Caco-2 (cell line): ENCODE measurements at places on chromosomes 2 and 18. TPM values are rescaled to one million over a fixed set of nuclear protein-coding genes. Genes with fewer than 3 reads are reported as not detected.

The TWIST2 gene
- total RNA-seq, result not detected in 2 replicates

The MAP3K19 gene
- total RNA-seq, result not detected in 2 replicates

- no peaks in the 10 kb centered on the region for H3K4me1 ChIP-seq
- peak within 1 kb of the TSS; percentile 87 for H3K27ac ChIP-seq
- peaks cover 2% of the 10 kb centered on the region; the same call in 1 of the 2 replicates for H3K36me3 ChIP-seq
- H3K4me3 ChIP-seq, result peak within 1 kb of the TSS; percentile 86
Measured at GRCh38 chr2:149038442-149039212, at the start of gene LYPD6B. LYPD6B (plus strand) TSS chr2:149038699; CDS start chr2:149130949, 92,250 bp downstream.

GRCh38 chr18:30333310-30333709 is 709.2 kb downstream of the DSC3 start:
- H3K4me1 ChIP-seq, result no peaks in the 10 kb centered on the region
- no peaks in the 10 kb centered on the region for H3K36me3 ChIP-seq
- no peaks in the 10 kb centered on the region for H3K27me3 ChIP-seq
- DNase-seq, result no peak
- H3K4me3 ChIP-seq, result no peak overlapping the region
- H3K27ac ChIP-seq, result no peak overlapping the region

DNA sequence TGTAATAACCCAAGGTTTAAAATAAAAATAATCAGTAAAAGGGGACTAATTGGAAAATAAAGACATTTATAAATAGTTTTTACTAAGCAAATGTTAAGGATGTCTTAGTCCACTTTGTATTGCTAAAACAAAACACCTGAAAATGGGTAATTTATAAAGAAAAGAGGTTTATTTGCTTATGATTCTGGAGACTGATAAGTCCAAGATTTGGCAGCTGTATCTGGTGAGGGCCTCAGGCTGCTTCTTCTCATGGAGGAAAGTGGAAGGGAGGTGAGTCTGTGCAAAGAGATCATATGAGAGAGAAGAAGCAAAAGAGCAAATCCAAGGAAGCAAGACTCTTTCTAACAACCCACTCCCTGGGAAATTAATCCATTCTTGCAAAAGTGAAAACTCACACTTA is 299.5 kb downstream of the DSC3 start:
- H3K27me3 ChIP-seq, result no peaks in the 10 kb centered on the region
- no peaks in the 10 kb centered on the region for H3K36me3 ChIP-seq
- H3K4me3 ChIP-seq, result no peak overlapping the region
- no peak overlapping the region for H3K27ac ChIP-seq
- no peaks in the 10 kb centered on the region for H3K4me1 ChIP-seq

- H3K27me3 ChIP-seq, result no peaks in the 10 kb centered on the region
- no peak overlapping the region for H3K4me3 ChIP-seq
- no peak for DNase-seq
- H3K27ac ChIP-seq, result no peak overlapping the region
- H3K36me3 ChIP-seq, result no peaks in the 10 kb centered on the region
Measured at GRCh38 chr2:207873794-207874193, 104.1 kb upstream of the FZD5 start.

GRCh38 chr2:69389271-69389670 is 2.2 kb upstream of the GFPT1 start:
- H3K36me3 ChIP-seq, result no peaks in the 10 kb centered on the region
- H3K4me3 ChIP-seq, result no peak overlapping the region
- H3K27ac ChIP-seq, result no peak overlapping the region
- DNase-seq, result no peak
- peaks cover 15% of the 10 kb centered on the region for H3K4me1 ChIP-seq

The LRRC30 gene
- total RNA-seq, result not detected in 2 replicates

The EML6 gene
- 5.2 and 9.7 TPM in 2 replicates for total RNA-seq

The IL1R2 gene
- total RNA-seq, result 10.1 and 15.5 TPM in 2 replicates

The GCG gene
- not detected in 2 replicates for total RNA-seq

DNA sequence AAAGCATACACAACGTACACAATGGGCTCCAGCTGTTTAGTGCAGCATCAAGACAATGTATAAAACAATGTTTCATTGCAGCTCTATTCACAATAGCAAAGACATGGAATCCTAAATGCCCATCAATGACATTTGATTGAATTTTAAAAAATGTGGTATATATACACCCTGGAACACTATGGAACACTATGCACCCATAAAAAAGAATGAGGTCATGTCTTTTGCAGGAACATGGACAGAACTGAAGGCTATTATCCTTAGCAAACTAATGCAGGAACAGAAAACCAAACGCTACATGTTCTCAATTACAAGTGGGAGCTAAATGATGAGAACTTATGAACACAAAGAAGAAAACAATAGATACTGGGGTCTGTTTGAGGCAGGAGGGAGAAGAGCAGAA is 315.5 kb downstream of the AGPS start:
- no peaks in the 10 kb centered on the region for H3K36me3 ChIP-seq
- H3K27me3 ChIP-seq, result peaks cover 2% of the 10 kb centered on the region
- DNase-seq, result no peak
- H3K4me1 ChIP-seq, result no peaks in the 10 kb centered on the region
- H3K27ac ChIP-seq, result no peak overlapping the region

DNA sequence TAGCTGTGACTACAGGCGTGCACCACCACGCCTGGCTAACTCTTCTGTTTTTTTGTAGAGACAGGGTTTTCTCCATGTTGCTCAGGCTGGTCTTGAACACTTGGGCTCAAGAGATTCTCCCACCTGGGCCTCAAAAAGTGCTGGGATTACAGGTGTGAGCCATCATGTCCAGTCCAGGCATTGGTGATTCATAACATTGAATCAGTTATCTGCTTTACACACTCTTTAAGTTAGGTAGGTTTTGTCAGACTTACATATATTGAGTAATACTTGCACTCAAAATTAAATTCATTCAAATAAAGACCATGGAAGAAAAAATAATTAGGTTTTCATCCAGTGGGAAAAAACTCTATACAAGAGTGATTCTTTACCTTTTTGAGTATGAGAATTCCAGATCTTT is 93.2 kb upstream of the XPO1 start:
- H3K36me3 ChIP-seq, result no peaks in the 10 kb centered on the region
- no peaks in the 10 kb centered on the region for H3K27me3 ChIP-seq
- no peak overlapping the region for H3K27ac ChIP-seq
- no peak overlapping the region for H3K4me3 ChIP-seq

The CCDC85A gene
- not detected in 2 replicates for total RNA-seq

GRCh38 chr2:135030826-135031225 is 16.4 kb downstream of the MAP3K19 start:
- H3K4me1 ChIP-seq, result no peaks in the 10 kb centered on the region
- no peaks in the 10 kb centered on the region for H3K36me3 ChIP-seq
- DNase-seq, result no peak
- no peak overlapping the region for H3K27ac ChIP-seq
- no peaks in the 10 kb centered on the region for H3K27me3 ChIP-seq
- H3K4me3 ChIP-seq, result no peak overlapping the region

DNA sequence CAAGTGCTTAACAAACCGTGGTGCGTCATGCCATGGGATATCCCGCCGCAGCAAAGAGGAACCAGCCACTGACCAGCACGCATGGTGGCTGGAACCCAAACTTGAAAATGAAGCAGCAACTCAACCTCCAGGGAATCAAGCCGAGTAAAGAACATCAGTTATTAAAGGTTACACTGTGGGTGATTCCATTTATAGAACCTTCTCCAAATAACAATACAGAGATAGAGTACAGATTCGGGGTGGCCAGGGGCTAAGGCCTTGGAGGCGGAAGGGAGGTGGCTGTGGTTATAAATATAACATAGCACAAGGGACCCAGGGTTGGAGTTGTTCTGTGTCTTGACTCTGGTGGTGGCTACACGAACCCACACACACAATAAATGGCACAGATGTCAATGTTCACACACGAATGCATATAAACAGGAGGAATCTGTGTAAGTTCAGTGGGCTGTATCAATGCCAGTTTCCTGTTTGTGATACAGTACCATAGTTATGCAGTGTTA is 123.1 kb downstream of the EIPR1 start:
- no peaks in the 10 kb centered on the region for H3K4me1 ChIP-seq
- H3K27ac ChIP-seq, result no peak overlapping the region
- no peaks in the 10 kb centered on the region; the same call in 1 of the 2 replicates for H3K36me3 ChIP-seq
- DNase-seq, result no peak

GRCh38 chr2:216546641-216547403 is 48.2 kb downstream of the RPL37A start:
- H3K4me1 ChIP-seq, result no peaks in the 10 kb centered on the region
- DNase-seq, result no peak
- H3K36me3 ChIP-seq, result no peaks in the 10 kb centered on the region
- no peak overlapping the region for H3K4me3 ChIP-seq
